ENCODE measurements at places on chromosomes 6 and 20.

DNA sequence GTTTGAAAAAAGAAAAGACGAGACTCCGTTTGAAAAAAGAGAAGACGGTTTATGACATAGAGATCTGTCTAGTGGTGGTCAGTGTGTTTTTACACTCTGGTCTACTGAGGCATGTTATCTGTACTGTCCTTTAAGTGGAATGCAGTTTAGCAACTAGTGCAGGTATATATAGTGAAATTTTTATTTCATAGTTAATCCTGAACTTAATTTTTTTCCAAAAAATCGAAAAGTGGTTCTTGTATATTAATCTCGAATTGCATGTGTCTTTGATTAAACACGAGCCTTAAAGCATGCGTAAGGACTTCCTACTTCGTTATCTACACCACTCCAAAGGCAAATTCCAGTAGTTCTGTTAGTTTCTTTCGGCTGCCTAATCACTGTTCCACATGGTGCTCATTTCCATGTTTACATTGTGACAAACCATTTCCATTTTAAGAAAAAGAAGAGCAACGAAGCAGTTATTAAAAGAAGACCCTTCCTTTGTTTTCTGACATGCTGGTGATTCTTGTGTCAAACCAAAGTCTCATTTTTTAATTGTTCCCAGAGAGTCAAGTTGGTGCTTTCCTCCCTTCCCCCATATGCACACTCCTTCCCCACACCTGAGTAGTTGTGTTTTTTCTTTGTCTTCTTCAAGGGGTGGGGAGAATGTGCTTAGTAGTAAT lies 2.3 kb downstream of the SNX9 start:
- DNase-seq, result no peak

DNA sequence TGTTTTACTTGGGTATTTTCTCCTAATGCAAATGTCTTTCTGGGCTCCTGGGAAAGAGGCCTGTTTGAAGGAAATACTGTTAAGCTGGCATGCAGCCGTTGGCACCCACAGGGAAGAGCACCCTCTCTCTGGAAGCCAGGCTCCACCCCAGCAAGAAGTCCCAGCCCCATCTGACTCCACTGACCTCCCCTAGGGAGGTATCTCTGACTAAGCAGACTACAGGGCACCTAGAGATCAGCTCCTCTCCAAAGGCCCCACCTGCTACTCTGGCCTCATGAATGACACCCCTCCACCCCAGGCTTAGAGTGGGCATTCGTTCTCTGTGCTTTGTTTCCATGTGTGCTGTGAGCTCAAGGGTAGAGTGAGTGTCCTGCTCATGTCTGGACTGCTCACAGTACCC lies 6.4 kb upstream of the MDGA1 start:
- DNase-seq, result no peak

DNA sequence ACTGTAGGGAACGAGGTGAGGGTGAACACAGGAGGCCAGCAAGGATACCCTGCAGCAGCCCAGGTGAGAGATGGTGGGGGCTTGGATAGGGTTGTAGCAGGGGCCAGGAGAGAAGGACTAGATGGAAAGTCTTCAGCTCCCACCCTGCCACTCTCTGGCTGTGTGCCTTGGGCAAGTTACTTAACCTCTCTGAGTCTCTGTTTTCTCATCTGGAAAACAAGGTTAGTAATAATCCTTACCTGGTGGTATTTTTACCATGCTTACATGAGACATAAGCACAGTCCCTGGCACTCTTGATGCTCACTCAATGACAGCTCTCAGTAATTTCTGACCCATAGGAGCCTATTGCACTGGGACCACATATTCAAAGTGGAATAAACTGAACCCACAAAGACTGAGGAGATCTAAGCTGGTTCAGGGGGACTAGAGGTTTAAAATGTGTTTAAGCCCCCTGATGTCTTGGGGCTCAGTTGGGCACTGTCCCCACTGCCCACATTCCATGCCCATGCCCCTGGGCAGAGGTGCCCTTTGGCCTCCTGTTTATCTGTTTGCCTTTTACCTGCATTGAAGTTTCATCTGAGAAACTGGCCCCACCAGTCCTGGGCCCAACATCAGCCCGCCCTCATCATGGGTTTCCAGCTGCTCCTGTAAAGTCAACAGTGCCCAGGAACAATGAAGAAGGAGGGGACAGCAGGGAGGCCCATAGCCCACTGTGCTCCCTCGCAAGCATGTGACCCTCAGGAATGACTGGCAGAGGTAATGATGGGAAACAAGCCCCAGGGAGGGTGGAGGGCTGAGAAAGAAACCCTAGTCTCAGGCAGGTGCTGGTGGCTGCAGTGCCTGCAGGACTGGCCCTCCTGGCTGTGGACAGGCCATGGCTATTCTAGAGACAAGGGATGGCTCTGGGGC lies 104.0 kb downstream of the VEGFA start:
- DNase-seq, result no peak

DNA sequence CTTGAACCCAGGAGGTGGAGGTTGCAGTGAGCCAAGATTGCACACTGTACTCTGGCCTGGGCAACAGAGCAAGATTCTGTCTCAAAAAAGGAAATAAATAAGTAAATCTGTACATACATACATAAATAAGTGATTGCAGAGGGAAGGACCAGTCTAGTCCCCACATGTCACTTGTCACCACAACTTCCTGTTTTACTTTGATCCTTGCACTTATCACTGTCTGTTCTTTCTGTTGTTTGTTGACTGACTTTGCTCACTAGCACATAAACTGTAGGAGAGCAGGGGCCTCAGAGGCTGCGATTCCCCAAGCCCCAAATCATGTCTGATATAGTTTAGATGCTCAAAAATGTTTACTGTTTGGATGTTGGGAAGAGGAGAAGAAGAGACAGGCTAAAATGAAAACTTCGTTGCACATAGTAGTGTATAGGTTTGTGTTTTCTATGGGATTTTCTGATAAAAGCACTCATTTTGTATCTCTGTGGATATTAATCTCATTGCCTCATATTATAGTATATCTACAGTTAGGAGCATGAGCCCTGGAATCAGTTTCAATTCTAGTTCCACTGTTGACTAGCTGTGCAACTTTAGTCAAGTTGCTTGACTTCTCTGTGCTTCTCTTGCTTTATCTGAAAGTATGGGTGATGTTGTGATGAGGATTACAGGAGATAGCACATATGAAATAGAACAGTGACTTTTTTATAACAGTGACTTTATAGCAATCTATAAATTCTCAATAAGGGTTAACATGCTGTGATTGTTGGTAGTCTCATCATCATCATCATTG lies 165.0 kb downstream of the TBC1D7 start:
- no peak for DNase-seq

- DNase-seq, result no peak
Observed at GRCh38 chr6:170137176-170137891, 153.5 kb downstream of the DLL1 start.

GRCh38 chr20:48659858-48660257 lies 167.9 kb downstream of the PREX1 start:
- DNase-seq, result no peak

GRCh38 chr20:61904456-61904855 lies 161.2 kb downstream of the TAF4 start:
- no peak for DNase-seq

GRCh38 chr6:26550250-26550993 lies 12.3 kb downstream of the HMGN4 start:
- DNase-seq, result peak; percentile 45

- DNase-seq, result no peak
Observed at GRCh38 chr6:48613231-48613949, 502.4 kb upstream of the PTCHD4 start.

GRCh38 chr6:11761744-11762620 lies 16.6 kb downstream of the ADTRP start:
- no peak for DNase-seq

DNA sequence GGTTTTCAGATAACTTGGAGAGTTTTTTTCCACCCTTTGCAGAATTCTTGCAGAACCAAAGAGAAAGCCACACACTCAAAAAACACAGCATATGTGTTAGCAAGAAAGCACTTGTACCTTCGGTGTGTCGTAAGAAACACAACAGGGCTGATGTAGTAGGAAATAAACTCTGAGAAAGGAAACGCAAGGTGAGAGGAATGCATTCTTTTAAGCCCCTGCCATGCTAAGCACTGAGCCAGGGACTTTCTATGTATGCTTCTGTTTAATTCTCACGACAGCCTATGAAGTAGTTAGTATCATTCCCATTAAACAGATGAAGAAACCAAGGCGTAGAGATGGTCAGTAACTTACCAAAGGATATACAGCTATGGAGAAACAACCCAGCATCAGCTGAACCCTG lies 23.1 kb downstream of the NEDD9 start:
- DNase-seq, result no peak

- no peak for DNase-seq
Observed at GRCh38 chr6:94446120-94446519, 1026.8 kb upstream of the EPHA7 start.

DNA sequence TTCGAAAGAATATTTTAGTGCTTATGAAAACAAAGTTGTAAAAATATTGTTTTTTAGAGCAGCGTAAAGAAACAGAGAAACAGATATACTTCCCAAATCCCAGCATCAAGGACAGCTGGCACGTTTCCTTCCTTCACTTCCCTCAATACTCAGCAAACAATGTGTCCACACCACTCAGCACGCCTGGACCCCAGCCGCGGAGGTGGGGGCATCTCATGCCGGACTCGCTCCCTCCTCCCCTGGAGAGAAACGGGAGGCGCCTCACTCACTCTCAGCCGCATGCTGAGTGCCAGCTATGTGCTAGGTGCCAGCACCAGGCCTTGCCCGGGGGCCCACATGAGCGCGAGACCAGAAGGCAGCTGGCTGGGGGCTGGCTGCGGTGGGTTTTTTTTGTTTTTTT lies 34.7 kb downstream of the SLC2A4RG start:
- no peak for DNase-seq
